ENCODE measurements at places on chromosomes 13 and 19.

DNA sequence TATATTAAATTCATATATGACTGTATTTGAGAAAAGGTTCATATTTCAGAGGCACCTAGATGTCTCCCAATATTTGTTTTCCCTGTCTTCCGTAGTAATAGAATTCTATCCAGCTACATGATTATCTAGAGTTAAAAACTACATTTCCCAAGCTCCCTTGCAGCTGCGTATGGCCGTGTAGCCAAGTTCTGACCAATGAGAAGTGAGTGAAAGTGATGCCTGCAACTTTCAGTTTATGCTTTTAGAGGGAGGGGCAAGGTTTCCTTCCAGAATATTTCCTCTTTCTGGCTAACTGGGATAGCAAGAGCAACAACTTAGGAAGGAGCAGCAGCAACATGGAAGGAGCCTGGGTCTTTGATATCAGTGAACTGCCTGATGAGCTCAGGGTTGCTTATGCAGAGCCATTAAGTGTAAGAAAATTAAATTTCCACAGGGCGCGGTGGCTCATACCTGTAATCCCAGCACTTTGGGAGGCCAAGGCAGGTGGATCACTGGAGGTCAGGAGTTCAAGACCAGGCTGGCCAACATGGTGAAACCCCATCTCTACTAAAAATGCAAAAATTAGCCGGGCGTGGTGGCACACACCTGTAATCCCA lies 23.2 kb upstream of the CYP2A13 start:
- DNase-seq = no peak

DNA sequence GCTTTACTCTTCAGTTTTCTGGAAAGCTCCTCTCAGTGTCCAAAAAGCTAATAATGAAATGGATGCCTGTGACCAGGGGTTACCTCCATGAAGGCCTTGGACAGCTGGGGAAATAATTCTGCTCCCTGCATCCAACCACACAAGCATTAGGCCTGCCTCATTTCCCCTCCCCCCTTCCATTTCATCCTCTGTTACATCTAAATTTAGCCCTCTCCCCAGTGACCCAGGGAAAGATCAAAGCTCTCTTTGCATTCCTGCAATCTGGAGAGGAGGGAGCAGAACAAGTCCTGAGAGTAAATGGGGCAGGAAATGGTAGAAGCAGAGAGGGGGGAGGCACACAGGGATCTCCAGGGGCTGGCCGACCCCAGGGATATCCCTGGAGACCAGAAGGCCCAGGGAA lies 452.7 kb downstream of the TSHZ3 start:
- no peak for DNase-seq

DNA sequence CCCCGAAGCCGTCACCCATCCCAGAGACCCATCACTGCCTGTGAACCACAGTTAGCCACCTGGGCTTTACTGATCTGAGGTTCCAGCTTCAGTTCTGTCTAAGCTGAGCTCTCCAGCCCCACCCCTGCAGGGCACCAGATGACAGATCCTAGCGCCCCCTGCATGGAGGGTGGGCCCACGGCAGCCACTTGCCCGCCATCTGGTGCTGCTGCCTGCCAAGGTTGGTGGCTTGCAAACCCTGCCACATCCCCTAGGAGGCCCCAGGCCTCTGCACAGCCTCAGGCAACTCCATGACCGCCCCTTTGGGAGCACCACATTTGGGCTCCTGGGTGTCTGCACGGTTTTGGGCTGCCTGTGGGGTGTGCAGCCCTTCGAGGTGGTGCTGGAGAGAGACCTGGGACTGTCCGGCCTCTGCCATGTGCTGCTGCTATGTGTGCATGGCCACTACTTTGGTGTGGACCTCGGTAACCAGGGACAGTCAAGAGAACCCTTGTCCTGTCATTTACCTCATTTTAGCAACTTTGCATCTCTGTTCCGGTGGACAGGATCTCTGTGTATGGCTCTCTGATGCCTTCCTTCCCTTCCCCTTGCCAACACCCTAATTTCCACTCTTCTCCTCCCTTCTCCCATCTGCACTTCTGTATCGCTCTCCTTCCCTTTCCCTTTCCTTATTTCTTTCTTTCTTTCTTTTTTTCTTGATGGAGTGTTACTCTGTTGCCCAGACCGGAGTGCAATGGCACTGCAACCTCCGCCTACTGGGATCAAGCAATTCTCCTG lies 17.4 kb upstream of the SDHAF1 start:
- DNase-seq = peak; percentile 47

DNA sequence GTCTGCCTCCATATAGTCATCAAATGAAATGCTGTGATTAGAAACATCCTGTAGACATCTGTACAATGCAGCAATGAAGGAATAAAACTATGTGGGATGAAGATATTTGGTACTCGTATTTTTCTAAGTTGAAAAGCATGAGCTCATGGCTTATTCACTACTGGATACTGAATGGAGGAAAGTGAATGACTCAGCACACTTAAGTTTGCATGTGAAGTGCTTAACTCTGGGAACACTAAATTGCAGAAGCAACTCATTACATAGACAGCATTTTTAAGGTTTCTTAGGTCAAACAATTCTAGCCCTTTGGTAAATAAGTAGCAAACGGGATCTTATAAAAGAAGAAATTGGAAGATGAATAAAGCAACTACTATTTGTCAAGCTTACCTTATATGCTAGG lies 429.0 kb upstream of the MIR17HG start:
- DNase-seq = no peak

- no peak for DNase-seq
Observed at GRCh38 chr19:8161135-8161646, 11.8 kb upstream of the FBN3 start.

- no peak for DNase-seq
Observed at GRCh38 chr19:47778954-47779351, 450 bp downstream of the SELENOW start.

DNA sequence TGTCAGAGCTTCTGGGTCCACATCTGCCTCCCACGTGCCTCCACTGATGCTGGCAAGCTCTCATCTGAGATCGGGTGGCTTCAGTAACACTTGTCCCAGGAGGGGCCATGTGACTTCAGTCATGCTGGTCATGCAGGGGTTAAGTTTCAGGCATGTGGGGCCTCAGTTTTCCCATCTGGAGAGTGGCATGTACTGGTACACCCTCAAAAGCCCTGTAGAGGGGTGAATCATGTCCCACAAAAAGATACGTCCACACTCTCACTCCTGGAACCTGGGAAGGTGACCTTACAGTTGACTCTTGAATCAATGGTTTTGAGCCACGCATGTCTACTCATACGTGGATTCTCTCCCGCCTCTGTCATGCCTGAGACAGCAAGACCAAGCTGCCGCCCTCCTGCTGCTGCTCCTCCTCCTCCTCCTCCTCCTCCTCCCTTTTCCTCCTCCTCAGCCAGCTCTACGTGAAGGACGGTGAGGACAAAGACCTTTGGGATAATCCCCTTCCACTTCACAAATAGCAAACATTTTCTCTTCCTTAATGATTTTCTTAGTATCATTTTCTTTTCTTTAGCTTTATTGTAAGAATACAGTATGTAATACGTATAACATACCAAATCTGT lies 53.7 kb downstream of the COMP start:
- no peak for DNase-seq

- no peak for DNase-seq
Observed at GRCh38 chr19:18203408-18203862, 407 bp downstream of the RAB3A start.

GRCh38 chr13:65907666-65908525 lies 1322.2 kb downstream of the PCDH9 start:
- DNase-seq = no peak

DNA sequence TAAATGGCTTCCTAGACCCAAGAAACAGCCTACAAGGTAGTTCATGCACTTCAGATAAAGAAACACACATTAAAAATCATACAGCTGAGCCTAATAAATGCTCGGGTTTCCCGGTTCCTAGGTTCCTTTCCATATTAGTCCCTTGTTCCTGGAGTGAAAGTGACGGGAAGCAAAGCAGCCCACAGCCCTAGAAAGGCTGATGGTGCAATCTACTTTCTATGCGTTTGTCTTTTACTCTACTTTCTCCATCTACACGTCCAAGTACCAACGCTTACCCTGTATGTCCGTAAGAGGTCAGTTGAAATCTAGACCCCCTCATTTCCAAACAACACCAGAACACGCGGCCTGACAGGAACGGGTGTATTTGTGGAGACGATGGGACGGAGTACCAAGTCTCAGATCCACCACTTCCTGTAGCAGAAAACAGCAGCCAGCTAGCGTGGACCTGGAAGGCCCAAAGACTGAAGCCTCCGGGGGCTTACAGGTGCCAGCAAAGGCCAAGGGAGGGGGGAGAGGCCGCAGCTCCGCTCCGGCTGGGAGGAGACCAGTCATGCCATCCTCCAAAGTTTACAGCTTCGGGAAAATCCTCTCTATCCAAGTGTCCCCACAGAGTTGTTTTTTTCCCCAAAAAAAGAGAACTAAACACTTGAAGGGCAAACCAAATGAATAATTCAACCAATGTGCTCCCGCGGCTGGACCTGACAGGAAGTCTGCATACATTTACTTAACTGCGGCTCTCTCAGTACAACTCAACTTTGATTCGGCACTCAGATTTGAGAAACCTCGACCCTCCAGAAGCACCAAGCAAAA lies 34.1 kb downstream of the STK24 start:
- no peak for DNase-seq

- DNase-seq = peak; percentile 37
Observed at GRCh38 chr13:41352935-41353840, 42.1 kb downstream of the NAA16 start.

GRCh38 chr13:43242040-43242439 lies 218.7 kb downstream of the DNAJC15 start:
- no peak for DNase-seq

DNA sequence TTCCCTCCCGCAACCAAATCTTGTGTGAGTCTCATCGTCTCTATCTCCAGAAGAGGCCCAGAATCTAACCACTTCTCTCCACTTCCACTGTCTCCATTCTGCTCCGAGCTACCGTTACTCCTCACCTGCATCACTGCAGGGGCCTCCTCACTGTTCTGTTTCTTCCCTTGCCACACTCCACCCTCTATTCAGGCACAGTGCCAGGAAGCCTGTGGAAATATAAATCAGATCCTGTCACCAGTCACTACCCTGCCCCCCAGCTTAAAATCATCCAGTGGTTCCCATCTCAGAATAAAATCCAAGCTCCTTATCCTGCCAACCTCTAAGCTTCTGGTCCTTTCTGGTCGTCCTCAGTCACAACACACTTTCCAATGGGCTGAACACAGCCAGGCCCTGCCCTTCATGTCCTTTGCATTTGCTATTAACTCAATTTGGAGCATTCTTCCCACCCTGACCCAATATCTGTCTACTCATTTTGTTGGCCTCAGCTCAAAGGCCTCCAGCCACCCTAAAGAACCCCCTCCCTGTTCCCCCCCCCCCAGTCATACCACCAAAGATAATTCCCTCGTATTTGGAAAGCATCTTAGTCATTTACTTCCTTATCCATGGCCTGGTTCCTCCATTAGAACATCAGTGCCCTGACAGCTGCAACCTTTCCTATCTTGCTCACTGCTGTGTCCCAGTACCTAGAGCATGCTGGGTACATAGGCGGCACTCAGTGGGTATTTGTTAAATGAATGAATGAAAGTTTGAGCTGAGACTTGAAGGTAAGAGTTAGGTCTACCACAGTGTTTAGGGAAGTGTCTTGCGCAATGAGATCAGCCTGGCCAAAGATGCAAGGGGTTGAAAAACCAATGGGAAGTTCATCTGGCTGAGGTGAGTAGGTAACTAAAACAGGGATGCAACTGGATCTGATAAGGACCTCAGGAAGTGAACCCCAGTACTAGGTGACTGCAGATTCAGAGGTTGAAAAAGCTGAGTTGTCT lies 24.4 kb downstream of the ZNF175 start:
- DNase-seq = no peak

DNA sequence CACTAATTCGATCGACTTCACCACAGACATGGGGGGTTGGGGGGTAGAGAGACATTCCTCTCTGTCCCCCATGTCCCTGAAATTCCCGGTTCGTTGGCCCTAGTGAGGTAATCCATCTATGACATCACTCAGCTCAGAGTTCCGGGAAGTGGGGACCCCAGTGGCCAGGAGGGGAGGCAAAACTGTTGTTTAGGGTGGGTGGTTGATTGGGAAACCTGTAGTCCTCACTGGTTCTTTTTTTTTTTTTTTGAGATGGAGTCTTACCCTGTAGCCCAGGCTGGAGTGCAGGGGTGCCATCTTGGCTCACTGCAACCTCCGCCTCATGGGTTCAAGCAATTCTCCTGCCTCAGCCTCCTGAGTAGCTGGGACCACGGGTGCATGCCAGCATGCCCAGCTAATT lies at the start of gene ARRDC5:
Gene ARRDC5, minus strand, starts transcription at position 101 of the 400 bp plus-strand sequence. Its CDS starts 71 bp downstream, at position 30.
- no peak for DNase-seq

- DNase-seq = no peak
Observed at GRCh38 chr19:11141937-11142527, 13.6 kb downstream of the SPC24 start.

DNA sequence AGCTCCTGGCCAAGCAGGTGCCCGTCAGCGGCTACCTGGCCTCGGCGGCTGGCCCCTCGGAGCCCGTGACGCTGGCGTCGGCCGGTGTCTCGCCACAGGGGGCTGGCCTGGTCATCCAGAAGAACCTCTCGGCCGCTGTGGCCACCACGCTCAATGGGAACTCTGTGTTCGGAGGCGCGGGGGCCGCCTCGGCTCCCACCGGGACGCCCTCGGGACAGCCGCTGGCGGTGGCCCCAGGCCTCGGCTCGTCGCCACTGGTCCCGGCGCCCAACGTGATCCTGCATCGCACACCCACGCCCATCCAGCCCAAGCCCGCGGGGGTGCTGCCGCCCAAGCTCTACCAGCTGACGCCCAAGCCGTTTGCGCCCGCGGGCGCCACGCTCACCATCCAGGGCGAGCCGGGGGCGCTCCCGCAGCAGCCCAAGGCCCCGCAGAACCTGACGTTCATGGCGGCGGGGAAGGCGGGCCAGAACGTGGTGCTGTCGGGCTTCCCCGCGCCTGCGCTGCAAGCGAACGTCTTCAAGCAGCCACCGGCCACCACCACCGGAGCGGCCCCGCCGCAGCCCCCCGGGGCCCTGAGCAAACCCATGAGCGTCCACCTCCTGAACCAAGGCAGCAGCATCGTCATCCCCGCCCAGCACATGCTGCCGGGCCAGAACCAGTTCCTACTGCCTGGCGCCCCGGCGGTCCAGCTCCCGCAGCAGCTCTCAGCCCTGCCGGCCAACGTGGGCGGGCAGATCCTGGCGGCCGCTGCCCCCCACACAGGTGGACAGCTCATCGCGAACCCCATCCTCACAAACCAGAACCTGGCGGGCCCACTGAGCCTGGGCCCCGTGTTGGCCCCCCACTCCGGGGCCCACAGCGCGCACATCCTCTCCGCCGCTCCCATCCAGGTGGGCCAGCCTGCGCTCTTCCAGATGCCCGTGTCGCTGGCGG lies 33.0 kb upstream of the EHD2 start:
- DNase-seq = no peak

GRCh38 chr13:73722120-73722519 lies 412.1 kb downstream of the KLF12 start:
- DNase-seq = no peak

DNA sequence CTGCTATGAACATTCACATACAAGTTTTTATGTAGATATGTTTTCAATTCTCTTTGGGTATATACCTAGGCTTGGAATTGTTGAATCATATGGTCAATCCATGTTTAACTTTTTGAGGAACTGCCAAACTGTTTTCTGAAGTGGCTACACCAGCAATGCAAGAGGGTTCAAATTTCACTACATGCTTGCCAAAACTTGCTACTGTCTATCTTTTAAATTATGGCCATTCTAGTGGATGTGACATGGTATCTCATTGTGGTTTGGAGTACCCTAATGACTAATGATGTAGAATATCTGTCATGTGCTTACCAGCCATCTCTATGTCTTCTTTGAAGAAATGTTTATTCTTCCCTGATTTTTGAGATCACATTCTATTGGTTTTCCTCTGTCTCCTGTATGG lies 860.3 kb downstream of the DIAPH3 start:
- DNase-seq = no peak
